ENCODE measurements at places on chromosomes 7 and 10.
A peak's percentile ranks its signal among the peaks of the same experiment; 100 is the strongest.

- peak; percentile 38 for DNase-seq
These were observed 21.6 kb upstream of the GIMAP8 start for GRCh38 chr7:150428671-150429451.

DNA sequence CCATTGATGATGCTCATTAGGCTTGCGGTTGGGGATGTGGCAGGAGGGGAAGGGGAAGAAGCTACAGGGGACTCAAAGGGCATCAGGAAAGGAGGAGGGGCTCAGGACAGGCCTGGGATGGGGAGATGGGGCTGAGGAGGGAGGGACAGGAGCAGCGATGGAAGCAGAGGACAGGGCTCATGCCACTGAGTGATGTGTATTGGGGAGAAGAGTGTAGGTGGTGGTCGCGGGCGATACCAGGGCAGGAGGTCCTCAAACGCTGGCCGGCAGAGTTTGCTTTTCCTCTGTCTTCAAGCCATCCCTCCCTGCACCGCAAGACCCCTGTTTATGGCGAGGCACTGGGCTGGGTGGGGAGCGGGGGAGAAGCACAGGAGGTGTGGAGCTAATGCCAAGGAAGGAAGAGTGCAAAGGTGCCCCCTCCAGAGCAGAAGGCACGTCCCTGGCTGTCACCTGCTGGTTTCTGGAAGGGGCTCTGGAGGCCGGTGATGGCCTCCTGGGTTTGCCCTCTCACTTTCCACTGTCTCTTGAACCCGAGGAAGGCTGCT lies 134.7 kb downstream of the SVIL start:
- DNase-seq: no peak

GRCh38 chr7:11428877-11429581 lies 403.0 kb downstream of the THSD7A start:
- DNase-seq: no peak

GRCh38 chr7:28956608-28957063 lies 1.5 kb downstream of the TRIL start:
- DNase-seq: peak; percentile 21

DNA sequence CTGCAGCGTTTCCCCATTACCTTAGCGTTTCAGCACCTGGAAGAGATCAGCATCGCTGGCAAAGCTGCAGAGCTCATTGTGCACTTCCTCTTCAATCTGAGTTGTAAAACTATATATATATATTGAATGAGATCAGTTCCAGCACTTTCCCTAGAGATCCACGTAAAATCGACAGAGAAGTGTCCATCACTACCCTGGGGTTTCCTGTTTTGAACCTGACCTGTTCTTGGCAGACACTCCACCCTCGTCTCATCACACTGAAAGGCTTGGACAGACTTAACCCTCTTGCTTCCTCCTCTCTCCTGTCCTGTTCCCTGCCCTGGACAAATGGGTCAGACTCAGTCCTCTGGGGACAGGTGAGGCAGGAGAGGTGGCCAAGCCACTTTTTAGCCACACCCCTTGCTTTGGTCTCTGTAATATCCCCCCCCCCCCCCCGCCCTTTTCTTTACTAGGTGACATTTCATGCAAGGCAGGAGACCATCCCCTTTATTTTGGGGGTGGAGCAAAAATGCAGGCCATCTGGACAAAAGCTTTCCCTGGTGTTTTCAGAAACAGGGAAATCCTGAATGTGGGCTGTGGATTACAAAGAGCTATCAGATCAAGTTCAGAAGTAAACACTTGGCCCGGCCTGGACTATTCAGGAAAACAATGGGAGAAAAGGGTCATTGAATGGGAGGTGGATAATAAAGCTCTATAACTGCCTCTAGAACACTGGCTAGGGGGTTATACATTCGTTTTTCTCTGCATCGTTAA lies 83.7 kb upstream of the KDM7A start:
- DNase-seq: no peak

GRCh38 chr10:43594944-43595589 lies 11.2 kb upstream of the ZNF485 start:
- DNase-seq: peak; percentile 39

DNA sequence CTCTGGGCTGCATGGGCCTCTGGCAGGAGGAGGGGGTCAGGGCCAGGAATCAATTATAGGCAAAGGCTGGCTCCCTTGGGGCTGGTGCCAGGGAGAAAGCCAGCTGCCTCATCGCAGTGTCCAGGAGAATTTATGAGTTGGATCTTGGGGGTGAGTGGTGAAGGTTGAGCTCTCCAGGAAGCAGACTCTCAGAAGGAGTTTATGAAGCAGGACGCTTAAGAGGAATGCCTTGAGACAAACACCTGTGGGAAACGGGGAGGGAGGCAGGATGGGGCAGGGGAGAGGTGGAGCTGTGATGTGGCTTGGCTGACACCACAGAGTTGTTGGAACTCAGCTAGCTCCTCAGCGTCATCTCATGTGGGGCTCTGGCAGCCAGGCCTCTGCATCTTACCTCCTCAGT lies 428.5 kb downstream of the RPS24 start:
- DNase-seq: no peak

- no peak for DNase-seq
These were observed 78.5 kb downstream of the SEC61G start for GRCh38 chr7:54680377-54681005.

- peak; percentile 81 for DNase-seq
These were observed 22.6 kb downstream of the PDIA4 start for GRCh38 chr7:149005427-149006344.

All from activated CD4-positive, alpha-beta memory T cell treated with anti-CD3 and anti-CD28 coated beads, Interleukin-2, amount 10 ng/mL, durations not matched to agents 7 days and 5 days (primary cell).